ENCODE measurements at places on chromosomes 2 and 18.

DNA sequence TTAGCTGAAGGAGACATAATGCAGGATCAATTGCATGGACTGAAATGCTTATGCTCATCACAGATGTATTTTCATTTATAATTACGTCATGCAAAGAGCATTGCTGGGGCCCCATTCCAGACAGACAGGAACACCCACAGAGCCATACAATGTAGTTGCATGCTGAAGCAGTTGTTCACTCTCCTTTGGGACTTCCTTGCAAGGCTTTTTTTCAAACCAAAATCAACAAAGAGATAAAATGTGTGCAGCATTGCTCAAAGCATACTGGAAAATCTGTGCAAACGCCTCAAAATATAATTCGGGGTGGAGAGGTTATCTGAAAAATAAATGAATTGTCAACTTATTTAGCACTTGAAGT lies 463.2 kb downstream of the CDH2 start:
- DNase-seq: no peak

DNA sequence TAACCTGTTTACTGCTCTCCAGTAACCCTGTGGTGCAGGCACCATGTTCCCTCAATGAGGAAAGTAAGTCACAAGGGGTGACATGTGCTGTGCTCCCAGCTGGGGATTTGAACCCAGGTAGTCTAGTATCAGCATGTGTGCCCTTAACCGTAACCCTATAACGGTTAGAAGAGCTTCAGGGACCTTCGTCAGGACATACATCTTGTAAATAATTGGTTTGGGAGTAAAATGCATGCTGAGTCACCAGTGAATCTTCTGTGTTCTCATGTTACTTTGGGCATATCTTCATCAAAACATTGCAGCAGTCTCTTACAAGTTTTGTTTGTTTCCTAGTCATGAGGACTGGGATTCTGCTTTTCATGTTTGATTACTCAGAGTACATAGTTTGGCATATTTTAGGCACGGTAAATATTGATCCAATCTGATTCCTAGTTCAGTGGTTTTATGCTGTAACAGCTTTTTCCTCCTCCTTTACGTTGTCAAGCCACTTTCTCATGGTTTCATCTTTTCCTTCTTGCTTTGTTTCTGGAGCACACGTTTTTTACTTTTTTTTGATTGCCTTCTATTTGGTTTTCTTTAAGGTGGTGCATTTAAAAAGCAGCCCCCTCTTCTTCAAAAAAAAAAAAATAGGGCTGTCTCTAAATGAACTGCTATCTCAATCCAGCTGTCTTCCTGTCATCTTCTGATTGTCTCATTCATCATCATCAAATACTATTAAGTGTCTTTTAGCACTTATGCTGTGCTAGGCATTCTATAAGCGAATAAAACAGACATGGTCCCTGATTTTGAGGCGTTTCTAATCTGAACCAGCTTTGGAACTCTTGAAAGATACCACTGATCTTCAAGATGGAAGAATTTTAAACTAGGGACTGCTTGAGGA lies 50.4 kb downstream of the CLIP4 start:
- no peak for DNase-seq

DNA sequence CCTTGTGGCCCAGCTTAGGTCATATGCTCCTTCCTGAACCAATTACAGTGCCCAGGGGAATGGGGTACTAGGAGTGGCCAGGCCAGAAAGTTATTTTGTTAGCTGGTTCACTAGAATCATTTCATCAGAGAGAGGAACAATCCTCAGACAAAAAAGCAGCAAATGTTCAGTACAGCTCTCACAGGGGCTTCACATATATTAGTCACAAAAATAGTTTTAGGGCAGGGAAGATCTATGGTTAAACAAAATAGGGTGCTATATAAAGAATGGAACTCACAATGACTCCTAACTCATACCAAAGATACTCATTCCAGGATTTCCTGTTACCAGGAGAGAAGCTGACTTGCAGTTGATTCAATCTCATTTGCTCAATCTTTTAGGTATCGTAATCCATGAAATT lies 71.0 kb downstream of the CWC22 start:
- no peak for DNase-seq

- DNase-seq: no peak
Observed at GRCh38 chr2:4604767-4605166, 901.4 kb downstream of the DCDC2C start.

DNA sequence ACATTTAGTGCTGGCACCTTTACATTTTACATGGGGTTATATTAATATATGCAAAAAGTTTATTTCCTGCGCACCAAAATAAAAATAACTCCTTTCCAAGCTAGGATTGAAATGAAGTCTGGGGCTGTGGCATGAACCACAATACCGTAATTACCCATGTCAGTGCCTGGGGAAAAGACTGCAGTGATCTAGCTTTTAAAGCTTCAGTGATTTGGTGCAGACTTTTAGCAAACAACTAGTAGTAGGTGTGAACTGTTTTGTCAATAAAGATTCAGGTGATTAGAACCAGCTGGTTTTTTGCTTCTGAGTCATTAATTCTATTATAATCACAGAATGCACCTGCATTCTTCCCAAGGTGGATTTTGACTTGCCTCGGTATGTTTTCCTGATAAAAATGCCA lies 21.2 kb downstream of the EFEMP1 start:
- DNase-seq: no peak

- DNase-seq: no peak
Observed at GRCh38 chr2:72027426-72028161, 120.1 kb downstream of the CYP26B1 start.

GRCh38 chr2:108076527-108076926 lies 90.2 kb downstream of the SLC5A7 start:
- DNase-seq: no peak

DNA sequence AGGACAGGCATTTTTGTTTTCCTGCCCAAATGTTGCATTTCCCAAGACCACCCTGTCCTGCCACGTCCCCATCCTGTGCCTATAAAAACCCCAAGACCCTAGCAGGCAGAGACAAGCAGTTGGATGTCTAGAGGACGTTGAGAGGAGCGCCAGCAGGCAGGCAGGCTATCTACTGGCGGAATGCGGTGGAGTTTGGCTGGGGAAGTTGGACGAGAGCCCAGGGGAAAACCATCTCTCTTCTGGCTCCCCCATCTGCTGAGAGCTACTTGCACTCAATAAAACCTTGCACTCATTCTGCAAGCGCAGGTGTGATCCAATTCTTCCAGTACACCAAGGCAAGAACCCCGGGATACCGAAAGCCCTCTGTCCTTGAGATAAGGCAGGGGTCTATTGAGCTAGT lies 72.5 kb downstream of the ARL6IP6 start:
- no peak for DNase-seq

DNA sequence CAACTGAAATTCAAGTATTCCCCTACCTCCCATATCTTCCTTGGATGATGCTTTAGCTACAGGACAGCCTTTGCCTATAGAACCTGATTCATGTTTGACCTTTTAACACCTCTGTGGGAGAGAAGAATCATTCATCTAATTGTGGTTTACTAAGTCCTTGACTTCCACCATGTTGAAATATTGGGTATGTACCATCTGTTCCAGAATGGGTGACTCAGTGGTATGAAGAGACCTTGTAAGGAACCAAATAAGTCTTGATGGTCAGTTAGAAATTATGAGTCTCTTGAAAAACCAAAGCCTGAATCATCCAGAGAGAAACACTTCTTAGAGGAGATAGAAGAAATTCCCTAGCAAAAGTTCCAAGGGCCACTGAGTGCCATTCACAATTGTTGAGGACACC lies 27.5 kb downstream of the STAMBP start:
- no peak for DNase-seq
